Stimulated activated CD4-positive, alpha-beta T cell treated with anti-CD3 and anti-CD28 coated beads, Interleukin-4, amount 100 ng/mL, for 1 hour (primary cell): ENCODE measurements at places on chromosomes 1 and 21.

- no peak for DNase-seq
Observed at GRCh38 chr1:12097321-12097720, 34.2 kb downstream of the TNFRSF8 start.

- no peak for DNase-seq
Observed at GRCh38 chr1:198677871-198678270, 39.0 kb downstream of the PTPRC start.

DNA sequence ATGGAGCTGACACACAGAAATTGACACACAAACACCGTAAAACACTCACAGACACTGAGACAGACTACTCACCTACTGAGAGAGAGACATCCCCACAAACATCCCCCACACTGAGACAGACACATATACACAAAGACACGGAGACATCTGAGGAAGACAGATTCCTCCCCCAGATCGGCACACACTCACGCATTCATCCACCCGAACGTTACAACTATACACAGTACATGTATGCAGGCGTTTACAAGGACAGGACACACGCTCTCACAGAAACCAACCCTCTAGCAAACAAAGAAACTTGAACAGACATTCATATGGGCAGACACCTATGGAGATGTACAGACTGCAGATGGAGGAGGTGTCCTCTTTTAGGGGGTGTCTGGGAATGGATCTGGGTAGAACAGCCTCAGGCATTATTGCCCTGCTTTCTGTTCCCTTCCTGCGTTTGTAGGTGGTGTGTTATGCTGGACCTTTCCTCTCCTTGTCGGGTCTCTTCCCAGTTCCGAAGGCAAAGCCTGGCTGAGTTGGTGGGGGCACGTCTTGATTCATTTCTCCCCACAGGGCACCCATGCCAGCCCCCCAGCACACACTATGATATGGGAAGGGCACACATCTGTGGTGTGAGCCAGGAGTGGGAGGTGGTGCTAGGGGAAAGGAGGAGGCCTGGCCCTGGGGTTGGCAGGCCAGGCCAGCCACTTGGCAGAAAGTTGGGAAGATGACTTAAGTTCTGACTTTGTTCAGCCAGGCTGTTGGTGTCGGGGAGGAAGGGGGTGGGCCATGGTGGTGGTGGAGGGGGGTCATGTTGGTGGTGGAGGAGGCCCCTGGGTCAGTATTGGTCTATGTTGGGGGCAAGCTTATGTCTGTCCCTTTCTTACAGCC, 1.5 kb downstream of the KIRREL1 start:
- DNase-seq = no peak

- DNase-seq = no peak
Observed at GRCh38 chr1:150237746-150238145, 1.8 kb upstream of the ANP32E start.

DNA sequence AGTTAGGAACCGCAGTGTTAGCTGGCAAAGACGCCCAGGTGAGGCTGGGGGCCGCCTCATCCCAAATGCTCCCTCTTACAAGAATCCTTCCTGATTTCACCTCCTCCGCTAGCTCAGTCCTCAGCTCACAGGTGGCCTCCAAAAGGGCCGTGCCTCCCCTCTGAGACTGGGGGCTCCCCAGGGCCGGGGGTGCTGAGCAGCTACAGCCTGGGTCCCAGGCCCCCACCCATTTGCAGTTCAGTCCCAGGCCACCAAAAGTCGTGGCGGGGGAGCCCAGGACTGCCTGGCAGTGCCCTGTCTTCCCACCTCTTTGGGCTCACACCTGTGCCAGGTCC, 29.6 kb downstream of the RNU1-1 start:
- no peak for DNase-seq

- DNase-seq = no peak
Observed at GRCh38 chr1:204853436-204853835, 17.2 kb upstream of the NFASC start.

GRCh38 chr1:197302775-197303174, 34.7 kb downstream of the CRB1 start:
- DNase-seq = no peak

GRCh38 chr1:23627069-23627735, 64.4 kb upstream of the RPL11 start:
- no peak for DNase-seq

DNA sequence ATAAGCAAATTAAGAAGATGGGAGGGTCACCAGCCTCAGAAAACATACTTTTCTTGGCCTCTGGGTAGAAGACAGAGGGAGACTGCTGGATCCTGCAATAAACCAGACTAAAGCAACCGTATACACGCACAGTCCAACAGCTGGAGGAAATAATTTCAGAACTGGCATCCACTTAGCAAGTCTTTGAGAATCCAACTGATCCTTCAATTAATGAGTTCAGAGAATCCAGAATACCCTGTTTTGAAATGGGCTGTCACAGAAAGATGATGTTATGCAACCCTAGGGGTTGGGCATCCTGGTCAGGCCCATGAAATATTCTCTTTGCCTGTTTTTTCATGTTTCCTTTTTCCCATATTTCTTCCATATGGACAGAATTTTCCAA, 134.0 kb upstream of the MAGI3 start:
- DNase-seq = no peak

DNA sequence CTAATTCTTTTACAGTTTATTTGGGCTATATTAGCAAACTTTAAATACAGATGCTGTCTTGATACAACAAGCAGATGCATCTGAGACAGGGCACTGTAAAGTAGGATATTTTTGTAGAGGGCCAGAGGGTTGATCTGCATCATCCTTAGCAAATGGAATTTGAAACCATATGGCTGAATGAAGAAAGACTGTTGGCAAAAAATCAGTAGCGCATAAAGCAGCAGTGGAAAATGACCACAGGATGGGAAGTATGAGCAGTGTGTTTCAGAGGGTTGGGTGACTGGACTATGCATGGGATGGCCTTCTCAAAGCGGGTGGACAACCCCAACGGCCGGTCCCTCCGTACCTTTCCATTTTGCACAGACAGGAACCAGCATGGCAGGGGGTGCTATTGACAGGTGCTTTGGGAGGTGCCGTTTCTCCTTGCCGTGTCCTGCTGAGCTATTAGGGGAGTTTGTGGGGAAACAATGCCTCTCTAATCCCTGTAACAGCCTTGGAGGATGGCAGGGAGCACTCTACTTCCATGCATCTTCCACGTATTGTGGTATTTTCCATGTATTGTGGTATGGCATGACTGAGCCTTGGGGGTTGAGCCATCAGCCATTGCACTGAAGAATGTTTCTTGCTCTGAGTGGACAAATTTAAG, 5.9 kb downstream of the LRRC8B start:
- DNase-seq = no peak

GRCh38 chr1:230713915-230714764, at the start of gene AGT:
Gene AGT (minus strand): TSS chr1:230714122. CDS start chr1:230710823, 3,299 bp downstream.
- DNase-seq = no peak

GRCh38 chr21:14900611-14901010, 164.2 kb downstream of the NRIP1 start:
- DNase-seq = no peak

GRCh38 chr1:18924221-18924691, 21.9 kb upstream of the ALDH4A1 start:
- DNase-seq = no peak

- no peak for DNase-seq
Observed at GRCh38 chr1:116870300-116870699, 39.4 kb upstream of the PTGFRN start.

- no peak for DNase-seq
Observed at GRCh38 chr1:180521474-180522212, 19.3 kb upstream of the ACBD6 start.

- DNase-seq = no peak
Observed at GRCh38 chr1:27519331-27520258, 29.6 kb upstream of the WASF2 start.
